ENCODE measurements at places on chromosomes 11 and 22.

GRCh38 chr22:25802018-25802417 is 60.0 kb downstream of the MYO18B start:
- DNase-seq: no peak

DNA sequence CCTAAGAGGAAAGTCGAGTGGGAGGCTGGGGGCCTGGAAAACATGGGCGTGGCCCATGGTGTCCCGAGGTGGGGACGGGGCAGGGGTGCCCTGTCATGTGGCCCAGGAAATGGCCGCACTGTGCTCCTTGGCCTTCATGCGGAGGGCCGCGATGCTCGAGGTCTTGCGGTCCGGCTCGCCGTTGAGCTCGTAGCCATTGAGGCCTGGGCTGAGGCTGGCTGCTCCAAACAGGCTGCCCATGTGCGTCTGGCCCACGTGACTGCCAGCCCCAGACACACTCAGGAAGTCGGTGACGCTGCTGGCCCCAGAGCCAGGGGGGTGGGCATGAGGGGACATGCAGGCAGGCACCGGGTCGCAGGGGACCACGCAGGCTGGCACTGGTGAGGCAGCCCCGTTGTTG is 45.2 kb downstream of the ALX4 start:
- DNase-seq: no peak

GRCh38 chr22:42299586-42300258 is 29.3 kb upstream of the TCF20 start:
- DNase-seq: no peak

DNA sequence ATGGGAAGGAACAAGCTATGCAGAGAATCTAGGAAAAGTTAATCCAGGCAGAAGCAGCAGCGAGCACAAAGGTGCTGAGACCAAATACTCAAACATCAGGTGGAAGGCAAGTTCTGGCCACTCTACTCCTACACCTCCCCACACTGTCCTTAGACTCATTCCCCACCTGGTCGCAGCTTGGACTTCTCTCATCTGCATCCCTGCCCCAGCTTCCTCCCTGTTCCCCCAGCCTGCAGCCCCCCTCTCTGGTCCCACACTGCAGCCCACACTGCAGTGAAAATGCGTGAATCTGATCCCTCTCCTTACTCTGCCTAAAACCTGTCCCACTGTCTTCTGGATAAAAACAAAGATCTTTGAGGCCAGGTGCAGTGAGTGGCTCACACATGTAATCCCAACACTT is 9.1 kb downstream of the TPBGL start:
- DNase-seq: no peak

GRCh38 chr11:117919781-117920221 is 9.4 kb downstream of the TMPRSS13 start:
- no peak for DNase-seq

- DNase-seq: no peak
These were observed 11.1 kb downstream of the CTR9 start for GRCh38 chr11:10762185-10762584.
